ENCODE measurements at places on chromosomes 1 and 21.

DNA sequence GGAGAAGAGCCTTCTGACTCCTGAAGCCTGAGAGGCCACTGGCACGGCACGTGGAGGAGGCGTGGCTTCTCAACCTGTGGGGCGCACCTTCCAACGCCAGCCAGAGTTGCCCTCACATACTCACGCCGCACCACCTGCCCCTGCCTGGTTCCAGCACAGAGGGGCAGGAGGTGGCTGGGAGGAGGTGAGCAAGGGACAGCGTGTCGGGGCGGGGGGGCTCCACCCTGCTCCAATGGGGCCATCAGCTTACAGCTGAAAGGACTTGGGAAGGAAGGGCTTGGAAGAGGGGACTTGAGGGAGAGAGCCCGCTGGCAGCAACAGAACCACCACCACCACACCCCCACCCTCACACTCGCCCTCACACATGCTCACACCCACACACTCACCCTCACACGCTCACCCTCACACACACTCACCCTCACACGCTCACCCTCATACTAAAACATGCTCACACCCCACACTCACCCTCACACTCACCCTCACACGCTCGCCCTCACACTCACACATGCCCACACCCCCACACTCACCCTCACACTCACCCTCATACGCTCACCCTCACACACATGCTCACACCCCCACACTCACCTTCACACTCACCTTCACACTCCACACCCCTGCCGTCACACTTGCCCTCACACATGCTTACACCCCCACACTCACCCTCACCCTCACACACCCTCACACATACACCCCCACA, 41.6 kb upstream of the EDN2 start:
- DNase-seq: no peak

- DNase-seq: no peak
Measured at GRCh38 chr1:155309423-155310021, 856 bp downstream of the FDPS start.

- no peak for DNase-seq
Measured at GRCh38 chr1:24551290-24551959, 4.5 kb upstream of the NCMAP start.

- no peak for DNase-seq
Measured at GRCh38 chr1:1116701-1117468, 996 bp upstream of the C1orf159 start.

- no peak for DNase-seq
Measured at GRCh38 chr1:100482167-100482566, 55.8 kb upstream of the GPR88 start.

- DNase-seq: no peak
Measured at GRCh38 chr1:9731561-9731960, 80.0 kb downstream of the PIK3CD start.

GRCh38 chr1:205800981-205801703, 11.9 kb downstream of the SLC41A1 start:
- no peak for DNase-seq

DNA sequence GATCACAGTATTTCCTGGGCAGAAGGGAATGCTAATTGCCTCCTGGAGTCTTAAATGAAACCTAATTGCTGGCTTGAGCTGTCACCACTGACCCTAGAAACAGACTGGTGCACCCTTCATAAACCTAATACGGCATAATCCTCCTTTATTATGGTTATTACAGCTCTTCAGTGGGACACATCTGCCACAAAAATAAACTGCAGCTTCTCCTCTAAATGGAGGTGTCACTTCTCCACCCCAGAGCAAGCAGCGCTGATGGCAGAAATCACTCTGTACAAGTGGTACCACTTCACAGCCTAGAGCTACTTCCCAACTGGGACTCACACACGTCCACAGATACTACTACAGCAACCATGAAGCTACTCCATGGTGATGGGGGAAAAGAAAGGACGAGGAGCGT, 11.1 kb downstream of the PTPN14 start:
- no peak for DNase-seq

- no peak for DNase-seq
Measured at GRCh38 chr1:52546852-52547251, 6.0 kb downstream of the TUT4 start.

- DNase-seq: no peak
Measured at GRCh38 chr1:207898836-207899235, 12.1 kb downstream of the CD34 start.

- DNase-seq: no peak
Measured at GRCh38 chr1:185367218-185367617, 50.2 kb upstream of the IVNS1ABP start.

All from HS-27A (cell line).